ENCODE measurements at places on chromosomes 5 and 9.
A peak's percentile ranks its signal among the peaks of the same experiment; 100 is the strongest.

DNA sequence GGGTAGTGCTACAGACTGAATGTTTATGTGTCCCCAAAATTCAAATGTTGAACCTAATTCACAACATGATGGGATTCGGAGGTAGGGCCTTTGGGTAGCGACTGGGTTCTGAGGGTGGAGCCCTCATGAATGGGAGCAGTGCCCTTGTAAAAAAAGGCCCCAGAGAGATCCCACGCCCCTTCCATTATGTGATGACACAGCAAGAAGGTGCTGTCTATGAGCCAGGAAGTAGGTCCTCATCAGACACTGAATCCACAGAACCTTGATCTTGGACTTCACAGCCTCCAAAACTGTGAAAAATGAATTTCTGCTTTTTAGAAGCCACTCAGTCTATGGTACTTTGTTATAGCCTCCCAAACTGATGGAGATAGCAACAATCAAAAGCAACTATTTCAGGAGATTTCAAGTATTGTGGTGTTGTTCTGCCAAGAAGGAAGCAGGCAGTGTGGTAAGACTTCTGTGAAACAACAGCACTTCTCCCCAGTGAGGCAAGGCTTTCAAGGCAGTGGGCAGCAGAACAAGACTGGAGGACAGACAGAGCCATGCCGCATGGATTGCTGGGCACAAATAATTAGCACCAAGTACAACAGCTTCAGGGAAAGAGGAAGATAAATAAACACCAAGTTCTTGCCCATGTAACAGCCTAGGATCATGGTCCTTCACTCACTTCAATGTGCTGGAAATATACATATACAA lies 76.1 kb downstream of the OR2K2 start:
- H3K4me1 ChIP-seq: no peaks in the 10 kb centered on the region
- no peak overlapping the region for H3K4me3 ChIP-seq
- no peak overlapping the region for H3K27ac ChIP-seq
- no peaks in the 10 kb centered on the region for H3K27me3 ChIP-seq

DNA sequence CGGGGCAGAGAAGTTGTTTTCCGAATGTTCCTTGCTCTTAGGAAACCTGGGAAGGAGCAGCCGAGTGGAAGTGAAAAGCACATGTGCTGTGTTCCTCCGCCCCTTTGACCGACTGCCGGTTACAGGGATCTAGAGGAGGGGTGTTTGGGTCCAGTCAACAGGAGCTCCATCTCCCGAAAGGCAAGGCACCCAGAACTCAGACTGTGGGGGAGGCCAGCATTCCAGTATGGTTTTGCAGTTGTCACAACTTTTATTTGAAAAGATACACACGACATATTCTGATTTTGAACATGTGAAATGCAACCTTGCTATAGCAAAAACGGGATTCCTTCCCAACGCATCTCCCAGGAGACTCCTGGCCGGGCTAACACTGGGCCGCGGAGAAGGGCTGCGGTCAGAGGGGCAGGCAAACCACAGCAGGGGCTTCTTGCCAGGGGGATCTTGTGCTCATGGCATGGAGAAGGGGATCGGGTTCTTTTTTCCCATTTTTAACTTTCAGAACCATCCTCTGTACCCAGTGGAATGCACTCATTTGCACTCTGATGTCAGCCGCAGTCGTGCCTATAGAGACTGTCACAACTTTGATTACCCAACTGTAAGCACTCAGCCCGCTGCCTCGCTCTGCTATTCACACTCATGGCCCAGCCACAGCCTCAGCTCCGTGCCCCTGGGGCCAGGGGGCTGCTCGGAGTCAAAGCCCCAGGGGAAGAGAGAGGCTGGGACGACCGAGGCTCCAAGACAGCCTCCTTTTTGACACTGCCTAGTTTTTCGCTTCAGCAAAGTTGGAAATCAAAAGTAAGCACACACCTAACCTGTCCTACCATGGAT lies 3.9 kb downstream of the QRFP start:
- no peak overlapping the region for H3K4me3 ChIP-seq
- H3K4me1 ChIP-seq: peaks cover 21% of the 10 kb centered on the region
- DNase-seq: no peak
- H3K36me3 ChIP-seq: peaks cover 22% of the 10 kb centered on the region

DNA sequence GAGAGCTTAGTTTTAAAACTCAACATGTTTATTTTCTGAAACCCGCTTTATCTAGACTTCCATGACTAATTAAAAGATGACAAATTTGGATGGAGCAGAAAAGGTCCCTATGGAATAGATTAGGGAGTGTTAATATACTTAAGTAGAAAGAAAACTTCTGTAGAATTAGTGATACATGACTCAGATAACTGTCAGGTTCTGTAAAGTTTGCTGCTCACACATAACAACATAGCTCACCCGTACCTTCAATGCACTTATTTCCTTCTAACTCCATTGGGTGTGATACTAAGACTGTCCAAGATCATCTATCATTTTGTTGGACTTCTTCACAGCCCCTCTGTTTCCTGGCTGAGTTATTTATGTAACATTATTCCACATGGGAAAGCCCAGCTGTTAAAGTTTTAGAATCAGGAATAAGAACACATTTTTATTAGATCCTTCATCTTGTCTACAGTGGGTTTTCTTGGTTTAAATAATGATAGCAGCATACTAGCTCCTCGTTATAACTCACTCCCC lies 27.8 kb downstream of the TMEM167A start:
- no peaks in the 10 kb centered on the region for H3K4me1 ChIP-seq
- DNase-seq: no peak
- no peaks in the 10 kb centered on the region for H3K27me3 ChIP-seq
- H3K27ac ChIP-seq: no peak overlapping the region

DNA sequence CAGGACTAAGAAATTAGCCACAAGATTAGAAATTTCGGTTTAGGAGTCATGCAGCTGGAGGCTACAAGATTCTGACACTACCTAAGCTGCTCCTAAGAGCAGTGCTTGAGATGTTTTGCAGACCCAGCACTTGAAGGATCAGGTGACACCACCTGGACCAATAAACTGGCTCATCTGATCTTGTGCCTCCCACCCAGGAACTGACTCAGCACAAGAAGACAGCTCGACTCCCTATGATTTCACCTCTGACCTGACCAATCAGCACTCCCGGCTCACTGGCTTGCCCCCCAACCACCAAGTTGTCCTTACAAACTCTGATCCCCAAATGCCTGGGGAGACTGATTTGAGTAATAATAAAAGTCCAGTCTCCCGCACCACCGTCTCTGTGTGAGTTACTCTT lies 170.4 kb downstream of the TTC39B start:
- no peaks in the 10 kb centered on the region for H3K36me3 ChIP-seq
- DNase-seq: no peak
- no peaks in the 10 kb centered on the region for H3K4me1 ChIP-seq

GRCh38 chr9:15248081-15248480 lies 58.9 kb downstream of the TTC39B start:
- no peak for DNase-seq
- H3K27me3 ChIP-seq: no peaks in the 10 kb centered on the region
- peak overlapping the region; percentile 31 for H3K4me3 ChIP-seq
- no peak overlapping the region for H3K27ac ChIP-seq
- peaks cover 28% of the 10 kb centered on the region for H3K4me1 ChIP-seq
- H3K36me3 ChIP-seq: no peaks in the 10 kb centered on the region

DNA sequence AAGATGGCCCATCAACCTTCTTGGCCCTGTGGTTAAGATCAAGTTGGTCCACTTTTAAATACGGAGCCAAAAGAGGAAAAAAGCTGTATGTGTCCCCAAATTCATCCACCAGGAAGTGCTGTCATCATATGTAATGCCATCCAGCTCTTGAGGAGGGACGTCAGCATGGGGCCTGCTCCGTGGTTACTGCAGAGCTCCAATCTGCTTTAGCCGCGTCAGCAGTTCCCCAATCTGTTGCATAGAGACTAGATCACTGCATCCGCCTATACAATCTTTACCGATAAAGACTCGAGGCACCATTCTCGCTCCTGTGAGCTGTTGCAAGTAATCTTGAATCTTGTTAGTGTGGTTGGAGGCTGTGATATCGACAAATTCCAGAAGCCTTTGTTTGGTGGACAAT lies 65.7 kb downstream of the GABRA6 start:
- H3K36me3 ChIP-seq: no peaks in the 10 kb centered on the region
- DNase-seq: no peak
- no peak overlapping the region for H3K27ac ChIP-seq
- no peaks in the 10 kb centered on the region for H3K4me1 ChIP-seq

- no peaks in the 10 kb centered on the region for H3K36me3 ChIP-seq
- H3K4me1 ChIP-seq: no peaks in the 10 kb centered on the region
- no peak overlapping the region for H3K27ac ChIP-seq
- no peak overlapping the region for H3K4me3 ChIP-seq
- no peaks in the 10 kb centered on the region for H3K27me3 ChIP-seq
- DNase-seq: no peak
Measured at GRCh38 chr9:126166866-126167265, 159.8 kb upstream of the MVB12B start.

- H3K27ac ChIP-seq: no peak overlapping the region
- H3K36me3 ChIP-seq: no peaks in the 10 kb centered on the region
- H3K4me1 ChIP-seq: no peaks in the 10 kb centered on the region
- no peak overlapping the region for H3K4me3 ChIP-seq
Measured at GRCh38 chr9:132365986-132366385, 11.2 kb upstream of the SETX start.

GRCh38 chr9:108211411-108211955 lies 644.3 kb downstream of the ACTL7B start:
- H3K4me3 ChIP-seq: no peak overlapping the region
- no peak overlapping the region for H3K27ac ChIP-seq
- H3K27me3 ChIP-seq: no peaks in the 10 kb centered on the region
- H3K4me1 ChIP-seq: no peaks in the 10 kb centered on the region
- H3K36me3 ChIP-seq: no peaks in the 10 kb centered on the region

DNA sequence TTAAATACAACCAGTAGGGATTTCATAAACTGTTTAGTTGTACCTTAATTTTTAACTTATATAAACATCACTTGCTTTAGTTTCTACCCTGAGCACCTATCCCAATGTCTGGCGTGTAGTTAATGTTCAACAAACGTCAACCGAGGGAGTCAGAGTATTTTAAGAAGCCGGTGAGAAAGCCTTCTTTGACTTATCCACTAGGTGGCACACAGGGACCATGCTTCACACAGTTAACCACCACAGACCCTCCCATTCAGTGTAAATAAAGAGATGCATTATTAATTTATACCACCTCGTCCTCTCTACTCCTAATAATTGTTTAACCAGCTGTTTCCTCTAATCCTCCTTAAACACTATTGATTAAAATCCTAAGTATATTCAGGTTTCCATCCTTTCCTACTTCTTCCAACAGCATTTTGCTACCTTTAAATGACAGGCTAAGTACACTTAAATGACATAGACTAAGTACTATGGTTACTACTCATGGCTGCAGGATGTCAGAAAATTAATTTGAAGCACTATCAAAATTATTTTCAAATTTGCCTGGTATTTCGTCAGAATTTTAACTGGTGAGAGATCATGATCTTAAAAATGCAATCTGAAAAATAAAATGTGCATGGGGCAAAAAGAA lies 2.3 kb downstream of the HAPLN1 start:
- H3K4me3 ChIP-seq: no peak overlapping the region
- no peak for DNase-seq
- no peak overlapping the region for H3K27ac ChIP-seq
- H3K36me3 ChIP-seq: no peaks in the 10 kb centered on the region
- H3K4me1 ChIP-seq: peaks cover 8% of the 10 kb centered on the region

DNA sequence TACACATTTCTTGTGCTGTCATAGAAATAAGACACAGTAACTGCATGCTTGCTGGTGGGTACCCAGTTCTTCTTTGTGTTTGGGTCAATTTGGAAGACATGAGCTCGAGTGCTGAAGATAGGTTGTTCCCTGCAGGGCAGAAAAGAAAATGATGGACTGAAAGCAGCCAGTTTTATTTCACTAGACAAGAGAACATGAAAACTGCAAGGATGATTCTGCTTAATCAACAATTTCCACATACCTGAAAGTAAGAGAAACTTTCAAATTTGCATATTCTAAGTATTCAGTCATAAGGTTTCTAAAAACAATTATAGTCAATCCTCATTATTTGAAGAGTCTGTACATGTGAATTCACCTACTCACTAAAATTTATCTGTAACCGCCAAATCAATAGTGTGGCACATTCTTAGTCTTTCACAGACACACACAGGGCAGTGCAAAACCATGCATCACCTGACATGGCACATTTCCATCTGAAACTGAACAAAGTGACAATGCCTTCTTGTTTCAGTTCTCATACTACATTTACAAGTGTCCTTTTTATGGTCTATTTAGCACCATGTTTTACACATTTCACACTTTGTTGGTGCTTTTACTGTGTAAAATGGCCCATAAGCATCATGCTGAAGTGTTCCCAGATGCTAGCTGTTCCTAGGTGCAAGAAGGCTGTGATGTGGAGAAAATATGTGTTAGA lies 56.9 kb downstream of the HOMER1 start:
- no peaks in the 10 kb centered on the region for H3K4me1 ChIP-seq
- H3K27me3 ChIP-seq: no peaks in the 10 kb centered on the region
- H3K4me3 ChIP-seq: no peak overlapping the region
- no peak for DNase-seq
- H3K27ac ChIP-seq: no peak overlapping the region

DNA sequence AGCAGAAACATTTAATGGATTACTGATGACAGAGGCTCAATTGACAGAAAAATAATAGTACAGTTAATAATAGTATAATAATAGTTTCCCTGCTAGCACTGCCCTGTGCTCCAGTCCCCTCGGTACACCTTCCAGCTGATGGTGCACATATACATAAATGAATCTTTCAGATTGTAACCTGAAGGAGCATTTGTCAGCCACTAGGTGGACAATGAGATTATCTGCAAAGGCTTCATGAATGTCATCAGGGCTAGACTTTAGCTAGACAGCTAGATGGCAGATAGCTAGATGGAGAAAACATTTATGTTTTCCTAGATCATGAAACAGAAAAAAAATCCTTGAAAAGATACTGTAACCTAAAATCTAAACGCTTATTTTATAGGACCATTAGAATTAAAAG lies 304.4 kb upstream of the SMC2 start:
- no peak overlapping the region for H3K4me3 ChIP-seq
- H3K36me3 ChIP-seq: no peaks in the 10 kb centered on the region
- no peaks in the 10 kb centered on the region for H3K27me3 ChIP-seq
- H3K27ac ChIP-seq: no peak overlapping the region

DNA sequence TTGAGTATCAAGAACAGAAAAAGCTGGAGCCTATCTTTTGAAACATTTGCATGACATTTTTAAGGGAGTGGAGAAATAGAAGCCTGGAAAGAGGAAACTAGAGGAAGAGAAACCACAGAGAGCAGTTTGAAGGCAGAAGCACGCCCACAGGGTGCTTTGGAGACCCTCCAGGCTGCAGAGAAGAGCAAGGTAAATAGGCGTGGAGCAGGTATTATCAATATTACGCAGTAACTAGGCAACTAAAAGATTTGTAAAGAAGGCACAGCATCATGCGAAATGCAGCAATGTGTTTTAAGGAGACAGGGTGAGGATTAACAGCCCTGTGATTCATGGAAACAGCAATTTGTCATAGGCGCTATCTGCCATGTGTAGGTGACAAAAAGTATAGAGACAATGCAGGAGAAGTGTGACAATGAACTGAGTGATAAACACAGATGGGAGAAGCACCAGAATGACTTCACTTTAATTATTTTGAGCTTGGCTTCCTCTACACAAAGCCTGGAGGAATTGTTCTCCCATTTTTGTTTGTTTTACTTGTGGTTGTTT lies 281.2 kb downstream of the BRINP1 start:
- no peak overlapping the region for H3K27ac ChIP-seq
- no peaks in the 10 kb centered on the region for H3K27me3 ChIP-seq
- H3K4me3 ChIP-seq: no peak overlapping the region
- no peaks in the 10 kb centered on the region for H3K36me3 ChIP-seq
- no peak for DNase-seq
